ENCODE measurements at places on chromosomes 5 and 9. TPM values are rescaled to one million over a fixed set of nuclear protein-coding genes. Genes with fewer than 3 reads are reported as not detected.

DNA sequence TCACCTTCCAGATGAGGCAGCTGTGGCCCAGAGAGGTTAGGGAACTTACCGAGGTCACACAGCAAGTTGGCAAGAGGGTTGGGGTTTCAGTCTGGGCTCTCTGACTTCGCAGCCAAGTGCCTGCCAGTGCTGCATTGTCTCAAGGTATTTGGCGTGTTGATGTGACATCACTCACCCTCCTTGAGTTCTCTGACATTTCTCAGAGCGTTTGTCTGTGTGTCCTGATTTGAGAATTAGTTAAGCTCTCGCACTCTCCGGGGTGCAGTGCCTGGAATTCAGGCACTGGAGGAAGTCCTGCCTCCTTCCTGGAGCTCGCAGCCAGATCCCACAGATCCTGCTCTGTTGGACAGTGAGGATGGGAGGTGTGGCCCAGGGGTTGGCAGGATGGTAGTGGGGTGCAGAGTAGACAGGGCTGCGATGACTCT lies 25.7 kb downstream of the WWC1 start:
- no peak for DNase-seq

GRCh38 chr9:132694144-132694543 lies 23.9 kb downstream of the GTF3C4 start:
- DNase-seq = peak; percentile 52

The PCDHAC1 gene
- polyA plus RNA-seq = 0.09 TPM

GRCh38 chr5:142959683-142960657 lies 189.8 kb downstream of the ARHGAP26 start:
- peak; percentile 88 for DNase-seq
